Lung microvascular endothelial cell (primary cell): ENCODE measurements at places on chromosomes 4 and X.

DNA sequence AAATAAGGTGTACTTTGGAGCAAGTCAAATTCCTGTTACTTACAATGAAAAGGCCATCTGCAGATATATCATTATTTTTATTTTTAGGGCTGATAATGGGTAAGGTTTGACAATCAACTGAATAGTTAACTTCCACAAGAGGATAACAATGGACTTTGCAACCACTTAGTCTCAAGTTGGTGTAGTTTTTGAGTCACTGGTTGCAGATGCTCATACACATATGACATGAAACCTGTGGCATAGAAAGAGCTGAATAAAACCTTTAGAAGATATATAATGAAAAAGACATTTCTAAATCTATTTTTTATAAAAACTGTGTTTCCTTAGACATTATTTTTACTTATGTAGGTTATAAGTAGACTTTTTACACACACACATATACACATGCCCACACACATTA is 2110.9 kb downstream of the PCDH7 start:
- DNase-seq, result no peak

DNA sequence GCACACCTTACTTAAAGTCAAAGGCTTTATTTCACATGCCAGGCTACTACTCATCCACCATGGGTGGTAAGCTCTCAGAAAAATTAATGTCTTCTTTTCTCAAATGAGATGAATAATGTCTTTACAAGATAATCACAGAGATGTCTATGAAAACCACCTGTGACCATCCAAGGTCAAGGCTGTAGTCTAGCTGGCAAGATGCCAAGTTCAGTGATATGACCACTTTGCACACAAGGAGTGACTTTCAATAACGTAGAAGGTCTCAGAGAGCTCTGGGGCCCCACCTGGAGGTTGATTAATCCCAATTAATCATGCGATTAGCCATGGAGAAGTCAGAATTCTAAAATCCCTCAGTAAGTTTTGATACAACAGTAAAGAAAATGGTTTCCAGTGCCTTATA is 20.5 kb downstream of the ANOS1 start:
- no peak for DNase-seq

GRCh38 chrX:132216806-132217202 is 2.4 kb downstream of the RAP2C start:
- DNase-seq, result peak; percentile 5

DNA sequence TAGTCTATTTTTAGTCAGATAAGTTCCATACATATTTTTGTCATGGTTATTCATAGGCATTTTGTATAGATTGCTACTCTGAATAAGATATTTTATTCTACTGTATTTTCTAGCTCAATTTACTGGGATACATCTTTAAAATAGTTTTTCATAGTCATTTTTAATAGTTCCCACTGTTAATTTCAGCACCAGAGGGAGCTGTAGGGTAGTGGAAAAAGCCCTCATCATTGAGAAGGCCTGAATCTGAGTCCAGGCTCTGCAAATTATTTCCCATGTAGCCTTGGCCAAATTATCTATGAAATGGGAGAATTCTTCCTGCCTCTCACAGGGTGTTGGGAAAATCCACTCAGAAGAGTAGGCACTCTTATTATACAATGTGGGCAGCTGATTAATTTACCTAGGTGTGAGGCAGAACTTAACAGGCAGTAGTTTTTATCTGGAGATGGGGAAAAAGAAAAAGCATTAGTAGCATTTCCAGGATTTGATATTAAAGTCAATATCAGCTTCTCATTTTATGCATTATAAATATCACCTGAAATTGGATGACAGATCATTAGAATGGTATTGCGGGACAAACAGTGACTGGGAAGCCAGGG is 102.9 kb upstream of the PAQR3 start:
- peak; percentile 28 for DNase-seq

- no peak for DNase-seq
Observed at GRCh38 chr4:105277702-105278101, 131.0 kb downstream of the TET2 start.

GRCh38 chrX:149531599-149531998 is 9.2 kb upstream of the EOLA1 start:
- DNase-seq, result no peak

- no peak for DNase-seq
Observed at GRCh38 chrX:50327235-50327634, 122.7 kb downstream of the CCNB3 start.

DNA sequence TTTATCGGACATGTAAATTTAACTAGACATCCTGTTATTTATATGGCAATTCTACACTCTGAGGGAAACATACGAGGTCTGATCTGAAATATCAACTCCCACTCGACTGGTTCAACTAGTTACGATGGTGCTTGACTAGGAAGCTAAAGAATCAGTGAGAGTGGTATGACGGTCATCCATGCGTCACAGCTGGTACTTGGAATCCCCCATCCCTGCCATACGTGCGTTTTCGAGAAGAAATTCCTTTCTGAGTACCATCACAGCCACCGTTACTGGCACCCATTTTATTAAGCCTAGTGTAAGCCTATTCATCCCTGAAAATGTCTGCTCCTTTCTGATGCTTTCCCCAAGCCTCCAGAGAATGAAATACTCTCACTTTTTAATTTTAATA is 695 bp upstream of the PIGA start:
- peak; percentile 60 for DNase-seq

DNA sequence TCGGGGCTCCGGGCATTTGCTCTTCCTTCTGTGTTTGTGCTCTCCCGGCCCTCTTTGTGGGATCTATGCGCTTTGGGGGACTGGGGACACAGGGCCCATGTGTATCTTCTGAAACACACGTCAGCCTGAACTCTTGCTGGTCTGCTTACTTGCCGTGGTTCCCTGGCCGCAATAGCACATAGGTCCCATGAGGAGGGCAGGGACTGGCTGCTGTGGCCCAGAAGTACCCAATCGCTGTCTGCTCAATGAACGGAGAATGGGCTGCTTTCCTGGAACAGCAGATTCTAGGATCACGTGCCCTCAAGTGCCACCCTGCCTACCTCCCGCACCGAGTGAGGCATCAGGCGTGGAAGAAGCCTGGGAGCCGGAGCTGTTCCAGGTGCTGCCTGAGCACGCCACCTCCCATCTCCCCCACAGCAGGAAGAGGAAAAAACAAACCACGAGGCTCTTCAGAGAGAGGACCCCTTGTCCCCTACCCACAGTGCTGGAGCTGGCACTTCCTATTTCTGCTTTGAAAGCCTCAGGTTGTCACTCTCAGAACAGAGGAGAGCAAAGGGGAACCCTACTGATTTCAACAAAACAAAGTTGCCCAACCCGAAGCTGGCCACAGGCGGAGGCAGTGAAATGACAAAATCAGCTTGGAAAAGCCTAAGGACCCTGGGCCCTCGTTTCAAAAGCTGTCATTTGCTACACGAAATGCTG is 3.8 kb downstream of the G6PD start:
- no peak for DNase-seq

- DNase-seq, result no peak
Observed at GRCh38 chr4:170872794-170873193, 783.0 kb upstream of the AADAT start.

- no peak for DNase-seq
Observed at GRCh38 chrX:110049096-110049495, 46.2 kb downstream of the TMEM164 start.

GRCh38 chr4:82402196-82402775 is 28.0 kb downstream of the HNRNPDL start:
- DNase-seq, result no peak

GRCh38 chr4:182880387-182881356 is 36.5 kb downstream of the DCTD start:
- no peak for DNase-seq

- no peak for DNase-seq
Observed at GRCh38 chrX:32448320-32448719, 763.0 kb downstream of the DMD start.

- no peak for DNase-seq
Observed at GRCh38 chr4:38328989-38329729, 334.8 kb upstream of the KLF3 start.

DNA sequence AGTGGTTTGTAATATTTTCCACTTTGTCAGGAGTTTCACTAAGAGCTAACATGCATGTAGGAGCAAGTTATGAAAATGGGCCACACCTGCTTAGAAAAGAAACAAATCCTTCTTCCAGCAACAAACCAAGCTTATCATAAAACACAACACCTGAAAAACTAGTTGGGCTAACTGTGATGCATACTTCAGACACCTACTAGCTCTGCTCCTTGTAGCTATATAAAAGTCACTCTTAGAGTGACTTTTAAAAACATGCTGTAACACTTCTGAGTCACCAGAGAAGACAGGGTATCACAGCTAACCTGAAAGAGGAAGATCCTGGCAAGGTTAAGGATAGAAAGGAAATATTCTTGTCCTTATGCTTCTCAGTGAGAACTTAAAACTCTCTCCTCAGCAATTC is 3.6 kb upstream of the SLAIN2 start:
- no peak for DNase-seq

- no peak for DNase-seq
Observed at GRCh38 chrX:84123585-84123984, 64.4 kb downstream of the RPS6KA6 start.

DNA sequence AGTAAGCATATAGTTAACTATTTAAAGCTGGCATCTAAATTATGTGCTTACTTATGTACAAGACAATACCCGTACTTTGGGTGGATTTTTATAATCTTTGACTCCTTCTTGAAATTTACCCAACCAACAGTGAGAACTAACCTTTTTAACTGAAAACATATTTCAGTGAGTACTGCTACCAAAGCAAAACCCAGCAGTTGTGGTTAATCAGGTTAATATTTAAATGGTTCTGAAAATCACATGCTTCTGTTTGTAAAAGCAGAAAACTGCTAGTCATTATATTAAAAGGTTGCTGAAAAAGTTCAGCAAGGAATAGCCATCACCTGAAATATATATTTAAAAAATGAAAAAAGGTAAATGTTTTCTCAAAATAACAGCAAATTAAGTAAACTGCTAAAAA is 20.0 kb downstream of the UBE2D3 start:
- no peak for DNase-seq

DNA sequence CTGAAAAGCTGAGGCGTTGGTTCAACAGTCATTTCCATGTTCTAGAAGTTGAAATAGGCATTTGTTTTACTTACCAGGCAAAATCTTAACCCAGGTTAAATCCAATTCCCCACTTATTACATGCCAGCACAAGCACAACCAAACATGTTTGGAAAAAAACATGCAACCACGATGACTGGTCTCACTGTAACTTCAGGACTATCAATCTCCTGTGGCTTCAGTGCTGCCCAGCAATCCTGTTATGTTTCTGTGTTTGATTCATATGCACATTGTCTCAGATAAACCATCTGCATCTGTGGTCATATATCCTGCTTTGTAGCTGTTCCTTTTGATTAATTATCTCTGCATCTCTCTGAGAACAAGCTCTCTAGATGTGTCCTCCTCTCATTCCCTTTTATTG is 28.3 kb downstream of the PRDM8 start:
- peak; percentile 28 for DNase-seq
